ENCODE measurements at places on chromosomes 2 and 18.

- DNase-seq = no peak
Observed at GRCh38 chr2:191369034-191369433, 123.8 kb downstream of the MYO1B start.

DNA sequence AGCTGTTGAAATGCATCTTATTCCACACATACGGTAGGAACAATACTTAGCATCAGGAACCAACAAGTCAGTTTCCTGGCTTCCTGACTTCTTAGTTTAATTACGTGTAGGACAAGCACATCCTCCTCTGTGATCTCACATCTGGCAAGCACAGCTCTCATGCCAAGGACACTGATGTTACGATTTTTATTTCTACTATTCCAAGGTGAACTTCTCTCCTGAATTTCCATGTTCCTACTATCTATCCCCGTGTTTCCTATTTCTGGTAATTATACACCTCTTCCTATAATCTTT is 374.0 kb downstream of the NCKAP5 start:
- DNase-seq = no peak

- no peak for DNase-seq
Observed at GRCh38 chr2:200052627-200053026, 97.2 kb downstream of the MAIP1 start.

DNA sequence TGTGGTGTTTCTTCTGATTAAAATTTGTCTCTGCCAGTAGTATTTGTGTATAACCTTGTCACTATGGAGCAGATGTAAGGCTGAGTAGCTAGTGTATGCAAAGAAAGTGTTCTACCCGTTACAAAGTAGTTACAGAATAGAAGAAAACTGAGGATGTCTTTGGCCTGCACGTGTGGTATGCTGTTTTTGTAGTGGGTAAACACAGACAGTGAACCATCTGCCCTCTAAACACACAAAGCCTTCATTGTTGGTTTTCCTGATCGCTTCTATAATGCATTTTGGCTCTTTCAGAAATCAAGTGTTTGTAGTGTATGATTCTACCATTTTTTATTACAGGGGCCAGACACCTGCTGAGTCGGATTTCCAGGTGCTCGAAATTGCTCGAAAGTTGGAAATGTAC is 61.5 kb downstream of the FARP2 start:
- no peak for DNase-seq

DNA sequence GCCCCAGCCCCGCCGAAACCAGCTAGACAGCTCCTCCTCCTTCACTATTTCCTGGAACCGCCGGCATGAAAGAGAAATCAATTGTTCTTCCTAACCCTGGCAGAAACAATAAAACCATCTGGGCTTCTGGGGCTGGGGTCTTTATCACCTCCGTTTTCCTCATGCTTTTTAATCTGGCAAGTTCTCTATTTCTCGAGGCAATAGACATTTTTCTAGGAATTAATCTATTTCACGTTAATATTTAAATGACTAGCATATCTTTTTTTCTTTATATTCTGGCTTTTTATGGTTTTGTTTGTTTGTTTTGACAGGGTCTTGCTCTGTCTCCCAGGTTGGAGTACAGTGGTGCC is 1.4 kb upstream of the KIF1A start:
- DNase-seq = no peak

GRCh38 chr2:171404261-171404660 is 29.5 kb downstream of the METTL8 start:
- DNase-seq = no peak

- DNase-seq = peak; percentile 29
Observed at GRCh38 chr2:65416945-65417344, 15.5 kb downstream of the SPRED2 start.

DNA sequence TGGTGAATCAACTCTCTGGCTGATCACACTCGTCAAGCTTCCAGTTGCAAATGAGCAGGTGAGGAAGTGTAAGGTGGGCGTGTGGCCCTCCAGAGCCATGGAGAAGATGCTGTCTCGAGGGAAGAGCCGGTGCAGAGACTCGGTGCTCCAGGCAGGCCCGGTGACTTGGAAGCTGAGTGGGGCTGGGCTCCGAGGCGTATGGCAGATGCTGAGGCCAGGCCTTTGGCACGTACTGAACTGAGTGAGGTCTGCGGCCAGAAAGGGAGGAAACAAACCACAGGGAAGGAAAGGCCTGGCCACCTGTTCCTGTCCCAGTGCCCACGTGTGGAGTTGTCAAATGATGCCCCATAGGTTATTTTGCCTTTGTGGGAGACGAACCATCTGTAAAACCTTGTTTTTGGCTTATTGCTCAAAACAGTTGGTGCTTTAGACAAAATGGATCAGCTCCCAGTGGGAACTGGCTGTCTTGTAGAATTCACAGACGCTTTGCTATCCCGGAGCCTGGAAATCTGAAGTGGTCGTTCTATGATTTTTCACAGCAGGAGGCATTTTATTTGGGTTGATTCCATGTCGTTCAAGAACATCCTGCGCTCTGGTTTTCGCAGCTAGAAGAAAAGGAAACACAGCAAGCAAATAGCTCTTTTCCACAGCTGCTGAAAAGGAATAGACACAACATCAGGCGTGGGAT is 117.5 kb upstream of the TMEM18 start:
- no peak for DNase-seq

- DNase-seq = no peak
Observed at GRCh38 chr2:195121341-195121740, 535.7 kb upstream of the SLC39A10 start.

DNA sequence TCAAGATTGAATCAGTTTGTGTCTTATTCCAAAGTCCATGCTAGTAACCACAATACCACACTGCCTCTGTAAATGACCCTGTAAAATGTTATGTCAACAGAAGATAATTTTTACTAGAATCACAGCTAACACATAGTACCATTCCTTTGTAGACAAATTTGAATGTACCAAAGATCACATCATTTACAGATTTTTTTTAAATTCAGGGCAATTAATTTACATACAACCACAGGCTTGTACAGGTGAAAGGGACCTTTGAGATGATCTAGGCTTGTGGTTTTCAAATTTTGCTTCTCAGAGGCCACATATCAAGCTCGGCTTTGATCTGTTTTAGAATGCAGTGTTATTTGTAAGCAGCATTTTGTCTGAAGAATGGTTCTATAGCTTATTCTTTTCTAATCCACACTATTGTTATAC is 63.8 kb upstream of the PPM1B start:
- no peak for DNase-seq

All from T-cell (primary cell).